NCI-H187 (cell line): ENCODE measurements at places on chromosomes 11 and 22.

- DNase-seq = no peak
These were observed 24.9 kb downstream of the EIF3F start for GRCh38 chr11:8011981-8012444.

GRCh38 chr11:19560156-19560555 lies 152.5 kb upstream of the NAV2 start:
- DNase-seq = no peak

- DNase-seq = no peak
These were observed 11.4 kb downstream of the AASDHPPT start for GRCh38 chr11:106088896-106089295.

- no peak for DNase-seq
These were observed 11.1 kb downstream of the CTTN start for GRCh38 chr11:70409437-70409836.

- no peak for DNase-seq
These were observed 3.4 kb upstream of the SLC25A1 start for GRCh38 chr22:19181786-19182471.

- no peak for DNase-seq
These were observed 26.8 kb upstream of the CELSR1 start for GRCh38 chr22:46564084-46564714.

- DNase-seq = no peak
These were observed 4.3 kb upstream of the OR5B12 start for GRCh38 chr11:58446294-58446693.

DNA sequence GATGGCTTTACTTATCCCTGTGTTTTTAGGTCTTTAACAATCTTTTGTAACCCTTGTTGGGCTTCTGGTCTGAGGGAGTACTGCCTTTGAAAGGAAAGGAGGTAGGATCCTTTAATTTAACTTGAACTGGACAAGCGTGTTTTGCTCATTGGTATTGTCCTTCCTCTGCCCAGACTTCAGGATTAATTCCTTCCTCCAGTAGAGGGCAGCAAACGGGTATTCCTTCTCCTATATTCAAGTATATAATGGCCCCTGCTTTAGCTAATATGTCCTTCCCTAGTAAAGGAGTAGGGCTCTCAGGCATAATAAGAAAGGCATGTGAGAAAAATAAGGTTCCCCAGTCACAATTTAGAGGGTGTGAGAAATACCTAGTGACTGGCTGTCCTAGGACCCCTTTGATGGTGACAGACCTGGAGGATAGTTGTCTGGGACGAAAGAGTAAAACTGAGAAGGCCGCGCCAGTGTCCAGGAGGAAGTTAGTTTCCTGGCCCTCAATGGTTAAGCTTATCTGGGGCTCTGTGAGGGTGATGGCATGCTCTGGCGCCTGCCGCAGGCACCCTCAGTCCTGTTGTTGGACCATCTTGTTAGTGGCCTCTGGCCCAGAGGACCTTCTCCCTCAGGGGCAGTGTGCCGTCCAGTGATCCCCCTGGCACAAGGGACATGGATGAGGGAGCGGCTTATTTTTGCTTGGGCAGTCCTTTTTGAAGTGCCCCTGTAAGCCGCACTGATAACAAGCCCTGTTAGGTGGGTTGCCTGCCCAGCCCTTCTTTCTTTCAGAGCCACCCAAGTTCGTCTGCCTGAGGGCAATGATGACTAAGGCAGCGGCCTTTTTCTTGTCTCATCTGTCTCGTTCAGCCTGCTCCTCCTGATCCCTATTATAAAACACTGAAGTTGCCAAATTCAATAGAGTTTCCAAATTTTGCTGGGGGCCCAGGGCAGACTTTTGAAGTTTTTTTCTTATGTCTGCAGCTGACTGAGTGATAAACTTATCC lies 51.8 kb downstream of the C11orf71 start:
- DNase-seq = no peak

GRCh38 chr11:115933564-115933963 lies 429.3 kb upstream of the CADM1 start:
- no peak for DNase-seq

- DNase-seq = no peak
These were observed 422.1 kb downstream of the BRD1 start for GRCh38 chr22:49405590-49405989.

DNA sequence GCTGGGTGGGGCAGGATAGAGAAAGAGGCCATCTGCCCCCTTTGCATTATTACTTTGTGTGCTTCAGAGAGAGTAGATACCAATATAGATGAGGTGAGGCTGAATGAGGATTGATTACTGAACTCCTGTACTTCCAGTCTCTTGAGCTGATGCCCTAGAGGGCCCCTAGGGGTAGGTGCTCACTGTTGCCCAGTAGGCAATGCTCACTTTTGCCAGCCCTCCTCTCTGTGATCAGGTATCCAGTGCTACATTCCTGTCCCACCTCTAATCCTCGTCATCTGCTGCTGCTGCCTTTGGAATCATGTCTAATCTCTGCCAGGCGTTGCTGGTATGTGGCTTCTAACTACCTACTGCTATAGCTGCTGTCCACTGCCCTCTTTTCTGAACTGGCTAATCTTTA lies 57.2 kb downstream of the CCDC83 start:
- DNase-seq = no peak

DNA sequence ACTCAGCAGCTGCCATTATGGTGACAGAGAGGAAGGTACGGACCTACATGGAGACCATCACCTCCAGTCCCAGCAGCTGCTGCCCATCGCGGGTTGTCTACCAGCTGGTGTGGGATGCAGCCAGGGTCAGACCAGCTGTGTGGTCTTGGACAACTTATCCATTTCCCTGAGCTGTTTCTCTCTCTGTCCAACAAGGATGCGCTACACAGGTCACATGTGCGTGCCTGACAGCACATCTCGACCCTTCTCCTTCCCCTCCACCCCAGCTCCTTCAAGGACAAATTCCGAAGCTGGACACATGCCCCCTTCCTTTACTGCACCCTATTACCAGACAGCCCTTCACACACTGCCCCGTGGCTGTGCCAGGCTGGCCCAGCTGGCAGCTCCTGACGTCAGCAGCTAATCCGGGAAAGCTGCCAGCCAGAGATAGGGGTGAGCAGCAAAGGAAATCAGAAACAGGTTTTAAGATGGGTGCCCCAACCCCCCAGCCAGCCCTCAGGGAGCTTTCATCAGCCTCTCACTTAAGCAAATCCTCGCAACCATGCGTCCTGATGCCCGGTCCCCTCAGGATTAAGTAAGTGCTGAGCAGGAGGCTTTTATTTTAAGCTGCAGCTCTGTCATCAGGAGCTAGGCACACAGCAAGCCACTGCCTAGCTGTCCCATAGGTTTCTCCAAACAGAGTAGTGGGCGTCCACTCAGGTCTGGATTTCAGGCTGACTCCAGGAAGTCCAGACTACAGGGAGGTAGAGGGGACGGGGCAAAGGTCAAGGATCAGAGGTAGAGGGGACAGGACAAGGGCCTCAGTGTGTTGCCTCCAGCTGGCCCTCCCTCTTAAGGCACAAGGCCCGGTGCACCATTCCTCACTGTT lies 20.3 kb downstream of the TEF start:
- DNase-seq = no peak

DNA sequence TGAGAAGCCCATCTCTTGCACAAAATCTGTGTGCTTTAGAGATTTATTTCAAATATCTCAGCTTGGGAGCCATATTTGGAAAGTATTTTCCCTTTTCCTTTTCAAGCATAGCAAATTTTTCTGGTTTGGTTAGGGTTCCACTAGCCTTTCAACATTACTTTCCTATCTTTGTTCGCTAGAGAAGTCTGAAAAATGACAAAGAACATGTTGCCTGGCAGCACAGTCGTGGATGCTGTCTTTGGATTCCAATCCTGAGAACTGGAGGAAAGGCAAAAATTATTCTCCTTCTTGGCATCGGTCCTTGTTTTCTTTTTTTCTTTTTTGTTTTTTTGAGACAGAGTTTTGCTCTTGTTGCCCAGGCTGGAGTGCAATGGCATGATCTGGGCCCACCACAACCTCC lies 6.9 kb upstream of the MTCH2 start:
- no peak for DNase-seq
